ENCODE measurements at places on chromosomes 12 and 14.

- DNase-seq = no peak
Observed at GRCh38 chr14:63725786-63726460, 1.9 kb downstream of the SGPP1 start.

GRCh38 chr12:9707356-9707755, 25.5 kb downstream of the CLECL1 start:
- no peak for DNase-seq

GRCh38 chr14:40213701-40214100, 781.5 kb upstream of the FBXO33 start:
- no peak for DNase-seq

GRCh38 chr14:21258889-21259787, 10.1 kb downstream of the HNRNPC start:
- no peak for DNase-seq

DNA sequence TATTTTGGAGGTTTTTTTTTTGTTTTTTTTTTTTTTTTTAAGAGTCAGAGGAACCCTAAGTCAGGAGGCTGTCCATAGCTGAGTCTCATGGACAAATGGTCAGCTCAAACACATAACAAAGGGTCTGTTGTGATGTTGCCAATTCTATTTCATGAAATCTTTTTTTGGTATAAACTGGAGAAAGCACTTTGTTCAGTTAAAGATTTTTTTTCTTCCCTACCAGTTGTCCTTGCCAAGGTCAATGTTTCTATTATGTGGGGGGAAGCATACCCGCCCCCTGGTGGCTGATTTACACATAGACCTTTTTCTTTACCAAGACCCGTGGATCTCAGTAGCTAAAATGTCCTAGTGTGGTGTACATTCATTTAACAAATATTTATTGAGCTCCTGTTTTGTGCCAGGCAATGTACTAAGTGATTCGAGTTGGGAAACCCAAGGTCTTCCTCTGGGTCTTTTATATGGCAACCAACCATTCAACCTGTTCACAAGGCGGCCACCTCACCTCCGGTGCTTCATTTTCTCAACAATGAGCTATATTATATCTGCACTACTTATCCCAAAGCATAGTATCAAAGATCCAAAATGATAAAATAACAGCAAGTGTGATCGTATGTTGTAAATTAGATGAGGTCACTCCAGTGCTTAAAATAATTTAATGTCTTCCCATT, 214.5 kb downstream of the PAH start:
- peak; percentile 8 for DNase-seq

DNA sequence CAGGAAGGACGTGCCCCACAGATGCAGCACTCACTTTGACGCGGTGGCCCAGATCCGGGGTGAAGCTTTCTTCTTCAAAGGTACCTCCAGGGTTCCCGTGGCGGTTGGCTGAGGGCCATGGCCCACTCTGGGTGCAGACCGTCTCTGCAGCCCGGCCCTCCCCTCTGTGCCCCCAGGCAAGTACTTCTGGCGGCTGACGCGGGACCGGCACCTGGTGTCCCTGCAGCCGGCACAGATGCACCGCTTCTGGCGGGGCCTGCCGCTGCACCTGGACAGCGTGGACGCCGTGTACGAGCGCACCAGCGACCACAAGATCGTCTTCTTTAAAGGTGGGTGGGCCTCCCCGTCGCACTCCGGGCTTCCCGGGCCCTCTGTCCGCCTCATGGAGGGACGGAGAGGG, 16.9 kb downstream of the MMP17 start:
- DNase-seq = no peak

DNA sequence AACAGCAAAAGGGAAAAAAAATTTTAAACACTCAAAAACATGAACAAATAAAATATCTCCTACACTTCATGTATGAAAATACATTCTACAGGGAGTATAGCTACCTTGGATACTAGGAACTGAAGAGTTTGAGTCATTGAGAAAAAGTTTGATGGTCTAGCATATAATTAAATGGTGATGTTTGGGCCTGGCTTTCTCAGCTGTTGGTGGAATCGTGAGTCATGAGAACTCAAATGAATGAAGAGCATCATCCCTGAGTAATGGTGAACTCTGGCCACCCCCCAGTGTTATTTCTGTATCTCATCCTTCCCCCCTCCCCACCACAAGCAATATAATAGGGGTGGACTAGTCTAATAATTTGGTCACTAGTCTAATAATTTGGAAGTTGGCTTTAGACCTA, 6.7 kb upstream of the SLC6A15 start:
- no peak for DNase-seq

DNA sequence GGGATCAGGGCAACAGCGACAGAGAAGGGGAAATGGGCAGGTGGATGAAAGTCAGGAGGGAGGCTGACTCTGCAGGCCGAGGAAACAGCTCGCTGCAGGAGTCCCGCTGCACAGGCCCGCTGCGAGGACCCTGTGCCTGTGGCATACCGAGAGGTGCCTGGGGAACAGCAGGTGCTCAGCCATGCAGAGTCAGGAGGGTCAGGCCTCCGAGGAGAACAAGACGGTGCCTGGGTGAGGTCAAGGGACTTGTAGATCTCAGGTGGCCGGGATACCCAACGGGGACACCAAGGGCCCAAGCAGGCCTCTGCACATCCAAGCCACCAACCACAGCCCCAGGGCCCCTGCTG, 67.5 kb downstream of the NCOR2 start:
- DNase-seq = no peak

- no peak for DNase-seq
Observed at GRCh38 chr12:114245555-114245954, 160.4 kb downstream of the TBX5 start.

DNA sequence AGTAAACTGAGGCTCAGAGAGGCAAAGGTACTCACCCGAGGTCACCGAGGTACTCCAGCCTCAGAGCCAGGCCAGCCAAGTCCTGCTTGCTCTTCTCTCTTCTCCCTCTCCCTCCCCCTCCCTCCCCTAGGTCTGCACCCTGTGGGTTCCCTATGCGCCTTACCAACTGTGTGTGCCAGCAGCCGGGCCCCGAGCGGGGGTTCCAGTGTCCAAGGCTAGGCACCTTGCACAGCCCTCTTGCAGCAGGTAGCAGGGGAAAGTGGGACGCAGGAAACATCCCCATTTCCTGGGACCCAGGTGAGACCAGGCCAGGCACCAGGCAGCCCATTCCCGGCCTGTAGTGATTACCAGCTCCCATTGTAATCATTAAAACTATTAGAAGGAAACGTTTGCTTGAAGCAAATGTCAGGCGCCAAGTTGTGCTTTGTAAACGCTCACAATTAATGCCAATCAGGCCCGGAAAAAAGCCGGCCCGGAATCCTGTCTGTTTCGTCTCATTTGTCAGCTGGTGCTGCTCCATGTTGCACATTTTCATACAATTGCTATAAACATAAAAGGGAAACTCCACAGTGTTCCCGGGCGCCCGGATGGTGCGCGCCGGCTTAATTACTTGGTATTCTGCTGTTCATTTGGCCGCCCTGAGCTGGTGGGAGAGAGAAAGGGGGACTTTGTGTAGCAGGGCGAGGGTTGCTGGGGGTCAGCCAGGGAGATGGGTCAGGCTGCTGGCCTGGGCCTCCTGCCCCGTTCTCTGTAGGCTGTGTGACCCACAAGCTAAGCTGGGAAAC, 11.9 kb downstream of the FAM222A start:
- no peak for DNase-seq

- DNase-seq = no peak
Observed at GRCh38 chr14:38339696-38340095, 83.8 kb upstream of the CLEC14A start.

- no peak for DNase-seq
Observed at GRCh38 chr14:60276347-60276746, 27.3 kb downstream of the PPM1A start.

- DNase-seq = no peak
Observed at GRCh38 chr12:113758165-113758924, 207.8 kb downstream of the RBM19 start.

GRCh38 chr12:66979251-66979650, 289.9 kb upstream of the CAND1 start:
- DNase-seq = no peak

GRCh38 chr14:95463171-95463901, 53.1 kb downstream of the SYNE3 start:
- DNase-seq = no peak

GRCh38 chr14:41749429-41749828, 142.8 kb downstream of the LRFN5 start:
- no peak for DNase-seq

DNA sequence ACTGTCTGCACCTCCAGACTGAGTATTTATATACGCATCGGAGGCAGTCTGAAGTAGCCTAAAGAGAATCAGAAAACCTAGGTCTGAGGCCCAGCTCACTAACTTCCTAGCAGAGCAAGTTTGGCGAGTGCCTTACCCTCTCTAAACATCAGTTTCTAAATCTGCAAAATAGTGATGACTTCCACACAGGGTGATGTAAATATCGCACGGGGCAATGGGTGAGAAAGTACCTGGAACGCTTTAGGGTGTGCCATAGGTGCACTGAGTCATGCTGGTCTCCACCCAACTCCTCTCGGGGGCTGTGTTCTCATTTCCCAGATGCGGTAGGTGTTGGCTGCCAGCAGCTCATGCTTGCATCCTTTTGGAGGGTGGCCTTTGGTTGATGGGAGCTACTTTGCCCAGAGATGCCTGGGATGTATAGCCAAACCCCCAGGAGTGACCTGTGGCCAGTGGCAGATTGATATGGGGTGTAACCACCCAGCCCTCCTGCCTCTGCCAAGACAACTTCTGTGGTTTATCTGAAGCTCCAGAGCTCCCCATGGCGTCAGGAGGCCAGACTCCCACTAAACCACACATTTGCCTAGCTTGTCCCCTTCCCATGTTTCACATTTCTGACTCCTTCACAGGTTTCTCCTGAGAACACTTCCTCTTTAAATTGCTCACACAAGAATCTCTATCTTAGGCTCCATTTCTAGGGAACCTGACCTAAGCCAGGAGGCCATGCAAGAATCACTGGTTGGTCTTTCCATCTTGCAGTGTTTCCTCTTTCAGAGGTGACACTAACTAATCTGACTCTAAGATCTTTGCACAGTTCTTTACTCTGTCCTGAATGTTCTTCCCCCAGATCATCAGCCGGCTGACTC, 62.0 kb upstream of the TUNAR start:
- DNase-seq = no peak

- DNase-seq = peak; percentile 89
Observed at GRCh38 chr14:103518422-103519042, 4.1 kb downstream of the CKB start.

DNA sequence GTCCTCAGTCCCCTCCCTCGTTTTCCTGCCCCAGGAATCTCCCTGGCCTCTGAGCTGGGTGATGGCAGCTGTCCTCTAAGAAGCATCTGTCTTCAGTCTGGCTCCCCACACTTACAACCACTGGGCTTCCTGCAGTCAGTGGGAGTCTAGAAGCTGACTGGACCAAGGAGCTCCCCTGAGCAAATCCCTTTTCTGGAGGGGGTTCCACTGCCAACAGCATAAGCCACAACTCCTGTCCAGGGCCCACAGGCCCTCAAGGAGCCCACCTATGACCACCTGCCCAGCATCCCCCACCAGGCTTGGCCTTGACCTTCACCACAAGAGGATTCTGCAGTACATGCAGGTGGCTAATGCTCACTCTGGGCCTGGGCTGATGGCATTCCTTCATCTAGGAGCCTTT, 4.1 kb downstream of the RDH16 start:
- no peak for DNase-seq

DNA sequence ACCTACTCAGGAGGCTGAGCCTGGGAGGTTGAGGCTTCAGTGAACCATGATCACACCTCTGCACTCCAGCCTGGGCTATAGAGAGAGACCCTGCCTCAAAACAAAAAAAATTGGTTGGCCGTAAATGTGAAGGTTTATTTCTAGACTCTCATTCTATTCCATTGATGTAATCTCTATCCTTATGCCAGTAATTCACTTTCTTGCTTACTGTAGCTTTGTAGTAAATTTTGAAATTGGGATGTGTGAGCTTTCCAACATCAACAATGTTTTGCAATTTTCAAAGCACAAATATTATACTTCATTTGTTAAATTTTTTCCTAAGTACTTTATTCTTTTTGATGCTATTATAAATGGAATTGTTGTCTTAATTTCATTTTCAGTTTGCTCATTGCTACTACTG, 24.6 kb downstream of the LIN52 start:
- no peak for DNase-seq

- DNase-seq = no peak
Observed at GRCh38 chr12:71972441-71973074, 33.9 kb downstream of the TPH2 start.

DNA sequence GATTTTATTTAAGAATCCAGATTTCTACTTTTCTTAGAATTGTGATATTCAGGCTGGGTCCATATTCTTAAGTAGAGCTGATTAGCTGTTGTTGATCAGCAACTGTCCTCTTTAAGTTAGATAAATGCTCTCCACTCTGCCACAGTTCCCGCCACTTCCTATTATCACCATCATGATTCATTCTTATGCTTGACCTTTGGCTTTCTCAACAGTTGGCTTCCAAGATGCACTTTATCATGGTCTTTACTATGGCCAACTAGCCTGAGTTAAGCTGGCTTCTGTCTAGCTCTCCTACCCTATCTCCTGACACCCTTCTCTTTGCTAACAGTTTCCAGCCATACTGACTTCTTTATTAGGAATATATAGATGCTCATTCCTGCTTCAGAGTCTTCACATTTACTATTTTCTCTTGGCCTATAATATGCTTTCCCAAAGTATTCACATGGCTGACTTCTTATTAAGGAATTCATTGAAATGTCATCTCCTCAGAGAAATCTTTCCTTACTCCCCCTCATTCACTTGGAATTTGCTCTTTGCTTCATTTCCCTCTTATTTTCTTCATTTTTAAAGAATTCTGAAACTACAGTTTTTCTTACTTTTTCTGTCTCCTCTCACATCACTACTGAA, 149.0 kb upstream of the IGF1 start:
- no peak for DNase-seq

GRCh38 chr12:90741611-90742010, 213.4 kb downstream of the CCER1 start:
- no peak for DNase-seq

- DNase-seq = no peak
Observed at GRCh38 chr14:81436296-81437138, 36.4 kb upstream of the STON2 start.

DNA sequence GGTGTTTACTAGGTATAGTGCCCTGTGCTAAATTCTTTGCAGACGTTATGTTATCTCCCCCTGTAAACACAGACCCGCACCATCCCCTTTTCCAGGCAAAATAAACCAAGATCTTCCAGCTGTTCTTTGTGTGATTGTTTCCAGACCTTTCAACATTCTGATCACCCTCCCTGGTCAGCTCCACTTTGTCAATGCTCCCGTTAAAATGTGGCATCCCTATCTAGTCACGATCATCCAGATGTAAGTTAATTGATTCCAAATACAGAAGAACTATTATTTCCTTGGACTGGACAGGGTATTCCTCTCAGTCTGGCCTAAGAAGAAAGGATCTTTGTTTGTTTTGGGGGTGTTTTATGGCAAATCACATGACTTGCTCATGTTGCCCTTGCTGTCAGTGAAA, 127.6 kb upstream of the ARID2 start:
- no peak for DNase-seq

DNA sequence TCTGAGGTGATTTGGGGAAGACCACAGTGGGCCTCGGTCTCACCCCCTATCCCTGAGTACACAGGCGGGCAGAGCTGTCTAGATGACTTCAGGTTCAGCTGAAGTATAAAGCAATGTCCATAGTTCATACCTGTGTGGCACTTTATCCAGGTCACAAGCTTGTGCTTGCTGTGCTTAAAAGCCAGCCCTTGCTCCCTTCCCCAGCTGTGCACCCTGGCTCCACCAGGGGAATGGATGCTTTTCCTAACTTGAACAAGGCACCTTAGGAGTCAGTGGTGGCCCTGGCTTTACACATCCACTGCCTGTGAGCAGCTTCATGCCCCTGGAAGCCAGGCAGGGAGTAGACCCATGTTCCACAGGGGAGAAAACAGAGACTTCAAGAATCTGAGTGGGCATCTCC, 5.5 kb downstream of the CARMIL3 start:
- no peak for DNase-seq

GRCh38 chr12:65232476-65233077, 45.9 kb upstream of the MSRB3 start:
- DNase-seq = no peak
